ENCODE measurements at places on chromosomes 3 and 15. TPM values are rescaled to one million over a fixed set of nuclear protein-coding genes. Genes with fewer than 3 reads are reported as not detected.

The NPAP1 gene
- not detected for total RNA-seq

The GOLGA8O gene
- total RNA-seq: not detected

The AADACL2 gene
- 65.8 TPM for total RNA-seq

The STAB1 gene
- 9.7 TPM for total RNA-seq

The CPN2 gene
- total RNA-seq: not detected

The MYO5C gene
- total RNA-seq: 11.2 TPM

The APH1B gene
- 5.8 TPM for total RNA-seq

The GUCA1C gene
- not detected for total RNA-seq

The NR2E3 gene
- not detected for total RNA-seq

The TRH gene
- total RNA-seq: not detected

The MASP1 gene
- total RNA-seq: 6.0 TPM

The USP8 gene
- total RNA-seq: 43.7 TPM

The IMPG2 gene
- 0.04 TPM for total RNA-seq

The HDC gene
- not detected for total RNA-seq

The SNTN gene
- not detected for total RNA-seq

The DPPA4 gene
- not detected for total RNA-seq

The GOLGA6L9 gene
- total RNA-seq: 9.7 TPM

The GP5 gene
- total RNA-seq: not detected

The LRRC3B gene
- not detected for total RNA-seq

The FAM131A gene
- 54.4 TPM for total RNA-seq

The NANOGP8 gene
- total RNA-seq: not detected

The DUOX2 gene
- total RNA-seq: 2.3 TPM

The SKOR1 gene
- total RNA-seq: 1.5 TPM

The SI gene
- total RNA-seq: 0.24 TPM

The RTP3 gene
- total RNA-seq: not detected

The SIDT1 gene
- 0.34 TPM for total RNA-seq

The C3orf49 gene
- not detected for total RNA-seq

The NECTIN3 gene
- total RNA-seq: 11.9 TPM

The OIP5 gene
- not detected for total RNA-seq

The AKAP13 gene
- total RNA-seq: 249 TPM

The MESP2 gene
- total RNA-seq: 1.1 TPM

The ARHGAP11A gene
- total RNA-seq: 7.4 TPM

The NRROS gene
- total RNA-seq: 0.95 TPM

The STRC gene
- total RNA-seq: 0.49 TPM

The ZNF502 gene
- 5.3 TPM for total RNA-seq

The HHLA2 gene
- total RNA-seq: not detected

The CD200R1L gene
- not detected for total RNA-seq

The NRG4 gene
- 0.17 TPM for total RNA-seq

The MKRN2OS gene
- total RNA-seq: 1.3 TPM

The ARID3B gene
- total RNA-seq: 9.3 TPM

The FOXL2NB gene
- 0.26 TPM for total RNA-seq

The GOLGA6B gene
- total RNA-seq: not detected

The BDH1 gene
- total RNA-seq: 41.2 TPM

The TEX9 gene
- total RNA-seq: 6.5 TPM

The THPO gene
- 0.93 TPM for total RNA-seq

The ADCY5 gene
- 4.9 TPM for total RNA-seq

The ASB14 gene
- total RNA-seq: not detected

The PTX3 gene
- 2.3 TPM for total RNA-seq

The ST8SIA2 gene
- total RNA-seq: not detected

The CFAP20DC gene
- 0.53 TPM for total RNA-seq

The PARP9 gene
- 10.6 TPM for total RNA-seq

The EIF4E3 gene
- total RNA-seq: 12.7 TPM

The GOLGA6D gene
- total RNA-seq: not detected

The ARL13B gene
- 5.7 TPM for total RNA-seq

All from suprapubic skin (tissue), 4 donors.